ENCODE measurements at places on chromosomes 6 and 20. TPM values are rescaled to one million over a fixed set of nuclear protein-coding genes. Genes with fewer than 3 reads are reported as not detected.
A peak's percentile ranks its signal among the peaks of the same experiment; 100 is the strongest.

The UNC5CL gene
- total RNA-seq, result 0.23 TPM

- H3K27me3 ChIP-seq, result no peaks in the 10 kb centered on the region
- no peak overlapping the region for H3K27ac ChIP-seq
- no peaks in the 10 kb centered on the region for H3K36me3 ChIP-seq
Observed at GRCh38 chr6:42197555-42198362, 3.0 kb upstream of the GUCA1B start.

DNA sequence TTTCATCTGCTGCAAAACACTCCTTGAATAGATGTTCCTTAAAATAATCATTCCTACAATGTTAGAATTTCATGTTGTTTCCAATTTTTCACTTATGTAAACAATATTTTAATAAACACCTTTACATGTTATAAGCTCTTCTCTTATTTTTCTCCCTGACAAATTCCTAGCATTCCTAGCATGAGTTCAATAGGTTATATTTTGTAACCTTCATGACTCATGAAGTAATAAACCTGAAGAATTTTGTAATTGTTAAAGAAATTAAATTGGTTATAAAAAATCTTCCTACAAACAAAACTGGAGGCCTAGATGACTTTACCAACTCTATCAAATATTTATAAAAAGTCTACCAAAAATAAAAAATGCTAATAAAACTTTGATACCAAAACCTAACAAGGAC, 66.3 kb downstream of the NT5E start:
- no peak overlapping the region for H3K4me3 ChIP-seq
- H3K4me1 ChIP-seq, result no peaks in the 10 kb centered on the region
- no peak overlapping the region for H3K27ac ChIP-seq
- H3K27me3 ChIP-seq, result no peaks in the 10 kb centered on the region

GRCh38 chr20:12660918-12661317, 347.9 kb upstream of the SPTLC3 start:
- H3K36me3 ChIP-seq, result no peaks in the 10 kb centered on the region
- DNase-seq, result peak; percentile 22
- H3K4me3 ChIP-seq, result no peak overlapping the region

DNA sequence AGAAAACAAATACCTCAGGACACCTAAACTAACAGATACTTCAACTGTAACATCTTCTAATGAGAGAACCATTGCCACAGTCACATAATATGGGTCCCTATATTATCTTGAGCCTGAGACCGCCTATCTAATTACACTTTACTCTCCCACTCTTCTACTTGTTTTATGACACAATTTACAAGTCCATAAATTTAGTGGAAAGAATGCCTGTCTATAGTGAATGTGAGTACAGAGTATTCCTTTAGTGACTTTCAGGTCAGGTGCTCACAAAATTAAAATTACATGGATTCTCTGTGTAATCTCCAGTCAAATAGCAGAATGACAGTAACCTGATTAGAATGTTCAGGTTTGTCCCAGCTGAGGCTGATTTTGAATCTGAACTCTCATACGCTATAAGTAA, 624.1 kb downstream of the PKHD1 start:
- H3K27me3 ChIP-seq, result no peaks in the 10 kb centered on the region
- H3K4me1 ChIP-seq, result peaks cover 11% of the 10 kb centered on the region
- H3K36me3 ChIP-seq, result no peaks in the 10 kb centered on the region
- DNase-seq, result no peak
- no peak overlapping the region for H3K27ac ChIP-seq
- no peak overlapping the region for H3K4me3 ChIP-seq

DNA sequence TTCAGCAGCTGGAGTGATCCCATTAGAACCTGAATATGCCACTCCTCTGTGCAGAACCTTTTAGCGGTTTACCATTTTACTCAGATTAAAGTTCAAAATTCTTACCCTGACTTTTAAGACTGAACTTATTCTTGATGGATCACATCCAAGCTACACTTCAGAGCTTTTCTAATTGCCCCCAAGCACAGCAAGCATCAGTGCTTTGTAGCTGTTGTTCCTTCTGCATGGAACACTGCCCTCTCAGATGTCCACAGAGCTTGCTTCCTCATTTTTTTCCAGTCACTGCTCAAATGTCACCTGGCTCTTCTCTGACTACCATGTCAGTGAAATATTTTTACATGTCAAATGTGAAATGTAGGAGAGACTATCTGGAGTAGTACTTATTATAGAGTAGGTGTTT, 1.6 kb upstream of the SLC35B3 start:
- H3K27ac ChIP-seq, result no peak overlapping the region
- no peaks in the 10 kb centered on the region for H3K36me3 ChIP-seq
- H3K4me1 ChIP-seq, result no peaks in the 10 kb centered on the region
- no peak overlapping the region for H3K4me3 ChIP-seq

- peaks cover 40% of the 10 kb centered on the region for H3K36me3 ChIP-seq
- H3K4me1 ChIP-seq, result no peaks in the 10 kb centered on the region
- H3K4me3 ChIP-seq, result no peak overlapping the region
- no peak for DNase-seq
Observed at GRCh38 chr6:169657284-169657610, 44.6 kb downstream of the WDR27 start.

DNA sequence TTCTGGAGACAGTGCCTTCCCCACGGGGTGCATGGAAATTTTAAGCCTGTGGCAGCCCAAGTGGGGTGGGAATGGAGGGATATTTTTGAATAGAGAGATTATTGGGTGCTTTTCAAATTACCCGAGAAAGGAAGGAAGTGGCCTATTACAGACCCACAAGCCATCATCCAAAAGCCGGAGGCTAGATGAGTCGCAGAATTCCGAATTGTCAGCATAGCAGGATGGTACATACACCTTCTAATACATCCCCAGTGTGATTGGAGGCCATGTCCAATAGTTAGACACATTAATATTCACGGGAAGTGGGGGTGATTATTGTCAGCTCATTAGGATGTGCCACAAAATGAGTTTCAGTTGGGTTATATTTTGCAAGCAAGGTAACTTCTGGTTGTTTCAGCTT, 133.0 kb downstream of the FIG4 start:
- no peak overlapping the region for H3K4me3 ChIP-seq
- DNase-seq, result no peak
- H3K27ac ChIP-seq, result no peak overlapping the region
- H3K36me3 ChIP-seq, result no peaks in the 10 kb centered on the region
- no peaks in the 10 kb centered on the region for H3K27me3 ChIP-seq
- no peaks in the 10 kb centered on the region for H3K4me1 ChIP-seq

DNA sequence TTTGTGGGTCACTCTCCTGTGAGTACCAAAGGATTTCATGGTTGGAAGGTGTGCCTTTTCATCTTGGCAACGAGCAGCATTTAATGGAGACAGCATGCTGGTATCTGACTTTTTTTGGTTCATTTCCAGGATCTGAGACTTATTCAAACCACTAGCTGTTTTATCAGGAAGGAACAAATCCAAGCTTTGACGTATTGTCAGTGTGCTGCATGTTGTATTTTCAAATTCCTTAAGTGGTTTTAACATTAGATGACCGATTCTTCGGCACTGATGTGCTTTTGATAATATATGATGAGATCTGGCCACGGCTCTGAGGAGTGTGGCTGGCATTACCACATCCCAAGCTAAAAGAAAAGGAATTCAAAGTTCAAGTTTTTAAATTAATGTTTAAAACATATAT, 6.4 kb downstream of the RMND1 start:
- H3K27me3 ChIP-seq, result no peaks in the 10 kb centered on the region
- no peak overlapping the region for H3K4me3 ChIP-seq
- H3K4me1 ChIP-seq, result no peaks in the 10 kb centered on the region
- DNase-seq, result no peak
- H3K27ac ChIP-seq, result no peak overlapping the region
- H3K36me3 ChIP-seq, result peaks cover 6% of the 10 kb centered on the region

The TRIM10 gene
- total RNA-seq, result not detected

DNA sequence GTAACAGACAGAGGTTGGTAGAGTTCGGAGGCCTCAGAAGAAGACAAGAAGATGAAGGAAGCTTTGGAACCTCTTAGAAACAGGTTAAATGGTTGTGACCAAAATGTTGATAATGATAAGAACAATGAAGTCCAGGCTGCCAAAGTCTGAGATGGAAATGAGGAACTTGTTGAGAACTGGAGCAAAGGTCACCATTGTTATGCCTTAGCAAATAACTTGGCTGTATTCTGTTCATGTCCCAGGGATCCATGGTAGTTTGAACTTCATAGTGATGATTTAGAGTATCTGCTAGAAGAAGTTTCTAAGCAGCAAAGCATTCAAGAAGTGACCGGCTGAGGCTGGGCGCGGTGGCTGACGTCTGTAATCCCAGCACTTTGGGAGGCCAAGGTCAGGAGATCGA, 11.1 kb upstream of the LSM14B start:
- H3K4me3 ChIP-seq, result no peak overlapping the region
- H3K4me1 ChIP-seq, result no peaks in the 10 kb centered on the region
- H3K27me3 ChIP-seq, result no peaks in the 10 kb centered on the region
- no peak overlapping the region for H3K27ac ChIP-seq
- no peak for DNase-seq
- H3K36me3 ChIP-seq, result no peaks in the 10 kb centered on the region

- no peak overlapping the region for H3K27ac ChIP-seq
- H3K4me3 ChIP-seq, result no peak overlapping the region
- no peaks in the 10 kb centered on the region for H3K4me1 ChIP-seq
- H3K27me3 ChIP-seq, result 0 out of 2 replicates have a peak, but pooled peaks cover 3% of the 10 kb centered on the region
Observed at GRCh38 chr6:97923249-97923648, 640.2 kb upstream of the MMS22L start.

DNA sequence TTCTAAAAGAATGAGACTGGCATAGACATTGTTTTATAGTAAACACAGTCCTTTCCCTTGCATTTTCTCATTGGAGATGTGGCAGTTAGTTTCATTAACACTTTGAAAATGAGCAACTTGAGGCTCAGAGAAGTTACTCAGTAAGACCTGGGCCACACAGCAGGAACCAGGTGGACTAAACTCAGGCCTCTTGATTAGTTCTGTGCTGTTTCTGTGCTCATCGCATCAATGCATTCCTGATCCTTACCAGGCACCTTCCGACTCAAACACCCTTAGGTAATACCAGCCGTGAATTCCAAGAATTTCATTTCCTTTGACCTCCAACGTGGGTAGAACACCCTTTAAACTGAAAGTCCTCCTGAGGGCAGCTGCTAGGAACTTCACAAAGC, 362.8 kb downstream of the ESR1 start:
- no peaks in the 10 kb centered on the region for H3K27me3 ChIP-seq
- no peak for DNase-seq
- no peak overlapping the region for H3K4me3 ChIP-seq

- no peaks in the 10 kb centered on the region for H3K36me3 ChIP-seq
- DNase-seq, result no peak
- no peak overlapping the region for H3K4me3 ChIP-seq
- H3K27ac ChIP-seq, result no peak overlapping the region
- no peaks in the 10 kb centered on the region for H3K4me1 ChIP-seq
- no peaks in the 10 kb centered on the region for H3K27me3 ChIP-seq
Observed at GRCh38 chr6:47595785-47596184, 102.6 kb upstream of the ADGRF4 start.

DNA sequence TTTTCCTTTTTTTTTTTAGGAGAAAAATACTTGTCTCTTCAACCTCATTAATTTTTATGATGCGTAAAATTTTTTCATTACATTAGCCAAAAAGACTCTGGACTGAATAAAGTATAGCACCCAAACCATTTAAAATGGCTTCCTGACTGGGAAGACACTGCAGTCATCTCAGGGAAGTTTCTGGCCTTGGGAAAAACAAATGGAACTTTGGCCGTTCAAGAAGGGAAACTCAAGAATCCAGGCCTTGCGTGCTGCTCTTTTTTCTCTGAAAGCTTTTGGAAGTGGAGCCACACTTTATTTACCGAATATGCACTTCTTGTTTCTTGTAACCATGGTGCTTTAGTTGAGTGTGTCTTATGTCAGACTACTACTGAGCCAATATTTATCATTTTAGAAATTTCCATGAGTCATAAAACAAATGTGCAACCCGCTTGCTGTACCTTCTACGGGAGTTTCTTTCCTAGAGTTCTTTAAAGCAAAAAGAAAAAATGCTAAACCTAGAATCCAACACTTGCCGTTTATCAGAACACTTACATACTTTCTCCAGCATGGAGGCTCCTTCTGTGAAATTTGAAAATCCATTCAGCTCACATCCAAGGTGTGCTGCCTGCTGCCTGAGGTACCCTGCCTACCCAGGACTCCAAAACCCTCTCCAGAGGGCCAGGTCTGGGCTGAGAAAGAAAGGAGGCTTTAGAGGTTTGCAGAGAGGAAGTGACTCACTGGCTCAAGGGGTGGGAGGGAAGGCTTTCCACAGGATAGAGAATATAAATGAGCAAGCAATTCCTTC, 11.5 kb upstream of the DSTN start:
- DNase-seq, result peak; percentile 43
- no peak overlapping the region for H3K4me3 ChIP-seq
- H3K27me3 ChIP-seq, result no peaks in the 10 kb centered on the region
- H3K36me3 ChIP-seq, result no peaks in the 10 kb centered on the region

DNA sequence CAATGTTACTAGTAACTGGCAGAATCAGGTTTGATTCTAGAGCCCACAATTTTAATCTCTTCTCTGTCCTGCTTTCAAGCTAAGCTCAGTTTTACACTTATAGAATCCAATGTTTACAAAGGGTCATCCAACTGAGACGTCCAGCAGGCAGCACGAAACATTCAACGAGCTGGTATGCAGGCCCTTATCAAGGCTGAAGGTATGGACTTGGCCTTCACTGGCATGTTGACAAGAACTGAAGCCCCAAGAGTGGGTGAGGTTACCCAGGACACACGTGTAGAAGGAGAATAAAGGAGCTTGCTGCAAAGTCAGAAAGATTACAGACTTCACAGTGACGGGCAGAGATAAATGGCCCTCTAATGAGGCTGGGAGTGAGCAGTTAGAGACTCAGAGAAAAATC, 187.4 kb downstream of the KIF16B start:
- H3K36me3 ChIP-seq, result no peaks in the 10 kb centered on the region
- no peak overlapping the region for H3K27ac ChIP-seq
- no peaks in the 10 kb centered on the region for H3K27me3 ChIP-seq
- H3K4me3 ChIP-seq, result no peak overlapping the region

- no peak for DNase-seq
- no peaks in the 10 kb centered on the region for H3K36me3 ChIP-seq
- no peaks in the 10 kb centered on the region for H3K27me3 ChIP-seq
- no peak overlapping the region for H3K4me3 ChIP-seq
Observed at GRCh38 chr6:105596284-105596755, 193.4 kb upstream of the PREP start.

DNA sequence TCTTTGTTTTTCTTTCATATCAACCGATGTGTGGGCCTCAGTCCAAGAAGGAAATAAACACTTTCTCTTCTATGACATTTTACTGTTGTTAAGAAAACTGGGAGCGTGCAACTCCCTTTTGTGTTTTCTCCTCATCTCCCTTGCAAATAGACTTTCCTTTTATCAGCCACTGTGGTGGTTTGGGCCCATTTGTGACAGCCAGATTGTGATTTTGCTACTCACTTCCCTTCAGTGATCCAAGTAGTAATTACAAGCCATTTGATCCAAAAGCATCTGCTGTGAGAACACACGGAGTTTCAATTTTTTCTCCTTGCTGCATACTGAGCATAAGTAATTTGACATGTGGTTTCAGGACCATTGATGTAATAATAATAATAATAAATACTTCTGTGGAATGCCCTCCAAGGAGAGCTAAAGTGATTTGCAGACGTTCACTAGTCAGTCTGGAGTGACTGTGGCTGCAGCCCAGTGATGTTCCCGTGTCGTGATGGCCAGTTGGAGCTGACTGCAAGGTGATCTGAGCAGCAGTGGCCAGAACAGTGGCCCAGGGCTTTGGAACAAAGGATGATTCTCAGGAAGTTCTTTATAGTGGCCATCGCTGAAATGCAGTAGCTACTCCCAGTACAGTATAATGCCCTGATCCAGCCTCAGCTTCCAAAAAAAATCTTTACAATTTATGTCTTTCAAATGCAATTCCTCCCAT, 91.9 kb upstream of the CLDN20 start:
- peaks cover 12% of the 10 kb centered on the region for H3K4me1 ChIP-seq
- H3K27ac ChIP-seq, result no peak overlapping the region
- 0 out of 2 replicates have a peak, but pooled peaks cover 8% of the 10 kb centered on the region for H3K36me3 ChIP-seq
- H3K27me3 ChIP-seq, result no peaks in the 10 kb centered on the region
- H3K4me3 ChIP-seq, result no peak overlapping the region

The EPHA7 gene
- total RNA-seq, result 75.3 TPM
